CD8-positive, alpha-beta memory T cell (primary cell): ENCODE measurements at places on chromosomes 13 and 19.

- no peak for DNase-seq
- no peak overlapping the region for H3K4me3 ChIP-seq
- no peaks in the 10 kb centered on the region for H3K36me3 ChIP-seq
Measured at GRCh38 chr13:43785650-43786471, 911 bp downstream of the ENOX1 start.

DNA sequence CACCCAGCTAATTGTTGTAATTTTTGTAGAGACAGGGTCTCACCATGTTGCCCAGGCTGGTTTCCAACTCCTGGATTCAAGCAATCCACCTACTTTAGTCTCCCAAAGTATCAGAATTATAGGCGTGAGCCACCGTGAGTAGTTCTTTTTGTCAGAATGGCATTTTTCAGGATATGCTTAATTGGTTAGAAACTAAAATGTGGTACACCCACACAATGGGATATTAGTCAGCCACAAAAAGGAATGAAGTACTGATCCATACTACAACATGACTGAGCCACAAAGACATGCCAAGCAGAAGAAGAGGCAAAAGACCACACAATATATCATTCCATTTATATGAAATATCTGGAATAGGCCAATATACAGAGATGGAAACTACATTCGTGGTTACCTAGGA lies 41.7 kb upstream of the MAP3K10 start:
- no peak overlapping the region for H3K4me3 ChIP-seq
- H3K4me1 ChIP-seq: peaks cover 33% of the 10 kb centered on the region
- H3K27ac ChIP-seq: no peak overlapping the region
- DNase-seq: no peak

DNA sequence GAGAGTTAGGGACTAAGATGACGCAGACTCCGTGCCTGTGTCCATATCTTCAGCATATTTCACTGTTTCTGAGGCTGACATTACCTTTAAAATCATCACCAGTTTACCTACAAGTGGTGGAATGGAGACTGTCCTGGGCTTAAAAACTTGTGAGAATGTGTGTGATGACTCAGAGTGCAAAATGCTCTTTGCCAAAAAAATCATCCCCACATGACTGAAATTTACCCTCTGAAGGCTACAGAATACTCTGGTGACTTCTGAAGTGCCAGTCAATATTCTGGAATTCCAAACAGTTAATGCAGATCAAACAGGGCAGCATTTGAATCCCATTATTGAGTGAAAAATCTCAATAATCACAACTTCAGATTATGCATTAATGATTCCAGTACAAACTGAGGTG lies 901.4 kb downstream of the EFNB2 start:
- H3K27ac ChIP-seq: no peak overlapping the region
- H3K4me3 ChIP-seq: no peak overlapping the region
- H3K36me3 ChIP-seq: no peaks in the 10 kb centered on the region

GRCh38 chr19:32203161-32203560 lies 142.2 kb upstream of the ZNF507 start:
- H3K27ac ChIP-seq: no peak overlapping the region
- DNase-seq: no peak
- H3K4me3 ChIP-seq: no peak overlapping the region
- H3K27me3 ChIP-seq: no peaks in the 10 kb centered on the region

DNA sequence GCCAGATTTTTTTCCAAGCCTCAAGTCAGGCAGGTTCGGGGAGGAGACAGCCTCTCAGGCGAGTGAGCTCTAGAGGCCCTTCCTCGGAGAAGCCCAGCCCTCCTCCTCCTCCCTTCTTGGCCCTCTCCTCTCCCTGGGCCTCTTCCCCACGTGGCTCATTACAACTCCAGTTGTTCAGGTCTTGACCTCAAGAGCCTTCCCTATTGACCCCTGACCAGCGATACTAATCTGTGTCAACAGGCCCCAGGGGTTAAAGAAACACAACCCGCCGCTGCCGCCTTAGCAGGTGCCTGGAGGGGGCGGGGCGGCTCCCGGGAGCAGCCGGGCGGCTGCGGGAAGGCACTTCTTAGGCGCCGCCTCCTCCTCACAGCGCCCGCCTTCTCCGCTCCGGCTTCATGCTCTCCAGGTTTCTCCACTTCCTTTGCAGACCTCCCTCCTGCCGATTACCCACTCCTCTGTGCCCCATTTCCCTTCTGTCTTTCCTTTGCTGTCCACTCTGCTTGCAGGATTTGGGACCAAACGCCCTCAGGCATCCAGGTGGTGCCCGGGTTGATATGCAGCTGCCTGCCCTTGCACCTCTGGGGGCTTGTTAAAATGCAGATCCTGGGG lies 51.0 kb downstream of the LYL1 start:
- no peaks in the 10 kb centered on the region for H3K27me3 ChIP-seq
- no peak for DNase-seq
- no peaks in the 10 kb centered on the region for H3K36me3 ChIP-seq
- peak overlapping the region; percentile 17 for H3K4me3 ChIP-seq
- no peak overlapping the region for H3K27ac ChIP-seq

DNA sequence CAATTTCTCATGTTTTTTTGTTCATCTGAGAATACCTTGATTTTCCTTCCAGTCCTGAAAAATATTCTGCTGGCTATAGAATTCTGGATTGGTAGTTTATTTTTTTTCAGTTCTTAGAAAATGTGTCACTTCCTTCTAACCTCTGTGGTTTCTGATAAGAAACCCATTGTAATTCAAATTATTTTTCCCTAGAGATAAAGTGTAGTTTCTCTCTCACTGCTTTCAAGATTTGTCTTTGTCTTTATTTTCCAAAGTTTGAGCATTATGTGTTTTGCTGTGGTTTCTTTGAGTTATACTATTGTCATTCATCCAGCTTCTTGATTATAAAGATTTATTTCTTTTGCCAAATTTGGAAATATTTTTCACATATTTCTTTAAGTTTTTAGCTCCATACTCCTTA lies 324.0 kb upstream of the SPRY2 start:
- no peaks in the 10 kb centered on the region for H3K36me3 ChIP-seq
- no peak overlapping the region for H3K4me3 ChIP-seq
- no peak for DNase-seq
- H3K27me3 ChIP-seq: no peaks in the 10 kb centered on the region
- no peak overlapping the region for H3K27ac ChIP-seq
- H3K4me1 ChIP-seq: no peaks in the 10 kb centered on the region

- no peak for DNase-seq
- H3K27me3 ChIP-seq: no peaks in the 10 kb centered on the region
- H3K4me1 ChIP-seq: peaks cover 12% of the 10 kb centered on the region
- no peak overlapping the region for H3K27ac ChIP-seq
- no peak overlapping the region for H3K4me3 ChIP-seq
Measured at GRCh38 chr13:51396352-51396751, 56.5 kb downstream of the INTS6 start.

GRCh38 chr19:28943651-28944050 lies 269.3 kb downstream of the UQCRFS1 start:
- no peak overlapping the region for H3K4me3 ChIP-seq
- no peak overlapping the region for H3K27ac ChIP-seq
- H3K4me1 ChIP-seq: no peaks in the 10 kb centered on the region
- DNase-seq: no peak

DNA sequence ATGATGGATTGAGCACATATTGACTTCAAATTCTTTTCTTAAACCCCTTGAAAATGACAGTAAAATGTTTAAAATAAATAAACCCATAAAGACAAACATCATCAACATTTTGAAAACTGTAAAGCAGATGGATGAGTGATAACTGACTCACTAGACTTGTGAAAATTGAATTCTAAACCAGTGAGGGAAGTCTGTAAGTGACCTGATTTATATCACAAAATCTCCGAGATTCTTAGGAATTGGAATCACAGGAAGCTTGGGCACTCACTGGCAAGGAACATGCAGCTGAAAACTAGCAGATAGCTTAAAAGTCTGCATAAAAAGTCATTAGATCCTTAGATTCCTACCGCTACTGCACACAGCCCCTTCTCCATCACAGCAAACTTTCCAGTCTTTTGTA lies 51.3 kb upstream of the TSC22D1 start:
- H3K27me3 ChIP-seq: peaks cover 3% of the 10 kb centered on the region
- no peaks in the 10 kb centered on the region for H3K36me3 ChIP-seq
- H3K27ac ChIP-seq: no peak overlapping the region
- no peak overlapping the region for H3K4me3 ChIP-seq

GRCh38 chr13:113972451-113973217 lies 1.2 kb downstream of the C13orf46 start:
- no peak overlapping the region for H3K4me3 ChIP-seq
- no peaks in the 10 kb centered on the region for H3K27me3 ChIP-seq
- H3K4me1 ChIP-seq: no peaks in the 10 kb centered on the region
- DNase-seq: no peak

GRCh38 chr13:98144027-98144741 lies 1.3 kb downstream of the FARP1 start:
- no peaks in the 10 kb centered on the region for H3K4me1 ChIP-seq
- H3K36me3 ChIP-seq: no peaks in the 10 kb centered on the region
- no peak overlapping the region for H3K27ac ChIP-seq
- no peak for DNase-seq
- no peak overlapping the region for H3K4me3 ChIP-seq

- H3K4me1 ChIP-seq: no peaks in the 10 kb centered on the region
- H3K27me3 ChIP-seq: no peaks in the 10 kb centered on the region
- no peak overlapping the region for H3K27ac ChIP-seq
- no peak overlapping the region for H3K4me3 ChIP-seq
- H3K36me3 ChIP-seq: no peaks in the 10 kb centered on the region
- DNase-seq: no peak
Measured at GRCh38 chr13:95535243-95535642, 17.3 kb upstream of the CLDN10 start.

- no peaks in the 10 kb centered on the region for H3K27me3 ChIP-seq
- no peak overlapping the region for H3K4me3 ChIP-seq
- peaks cover 12% of the 10 kb centered on the region for H3K4me1 ChIP-seq
- H3K27ac ChIP-seq: no peak overlapping the region
- no peak for DNase-seq
- H3K36me3 ChIP-seq: no peaks in the 10 kb centered on the region
Measured at GRCh38 chr19:12603714-12604113, 6.9 kb downstream of the ZNF490 start.

DNA sequence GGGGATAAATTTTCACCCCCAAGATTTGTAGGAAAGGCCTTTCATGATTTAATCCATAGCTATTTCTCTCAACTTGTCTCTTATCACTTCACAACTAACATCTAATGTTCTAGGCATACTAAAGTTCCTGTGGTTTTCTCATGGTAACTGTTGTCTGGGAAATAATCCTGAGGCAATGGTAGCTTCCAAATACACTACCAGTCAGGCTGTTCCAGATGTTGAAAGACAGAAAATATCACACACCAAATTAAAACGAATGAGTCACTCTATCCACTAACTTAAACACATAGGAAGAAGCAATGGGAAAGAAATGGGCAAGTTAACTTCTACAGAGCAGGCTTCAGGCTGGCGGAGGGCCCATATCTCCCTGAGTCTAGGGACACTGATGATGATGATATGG lies 77.7 kb upstream of the MYO16 start:
- no peaks in the 10 kb centered on the region for H3K36me3 ChIP-seq
- no peak overlapping the region for H3K27ac ChIP-seq
- no peaks in the 10 kb centered on the region for H3K27me3 ChIP-seq
- H3K4me1 ChIP-seq: no peaks in the 10 kb centered on the region
